Left renal pelvis (tissue), 4 donors: ENCODE measurements at places on chromosomes 5 and 9.
A peak's percentile ranks its signal among the peaks of the same experiment; 100 is the strongest.

- no peak for DNase-seq
These were observed 90.8 kb downstream of the TMEM167A start for GRCh38 chr5:82986404-82986803.

DNA sequence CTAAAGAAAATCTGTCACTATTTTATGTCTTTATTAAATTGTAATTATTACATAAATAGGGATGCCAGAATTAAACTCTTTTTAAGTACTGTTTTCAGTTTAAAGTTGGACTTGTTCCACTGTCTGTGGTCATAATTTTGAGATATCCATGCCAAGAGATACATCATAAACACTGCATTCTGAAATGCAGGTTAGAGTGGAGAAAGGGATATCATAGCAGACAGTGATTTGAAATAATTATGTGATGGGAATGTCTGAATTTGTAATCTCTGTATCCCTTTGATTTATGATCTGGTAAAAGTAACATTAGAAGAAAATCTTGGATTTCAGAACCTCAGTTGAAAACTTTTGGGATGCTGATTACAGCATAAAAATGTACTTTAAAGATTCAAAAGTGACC is 222.1 kb downstream of the GOLPH3 start:
- DNase-seq, result no peak

DNA sequence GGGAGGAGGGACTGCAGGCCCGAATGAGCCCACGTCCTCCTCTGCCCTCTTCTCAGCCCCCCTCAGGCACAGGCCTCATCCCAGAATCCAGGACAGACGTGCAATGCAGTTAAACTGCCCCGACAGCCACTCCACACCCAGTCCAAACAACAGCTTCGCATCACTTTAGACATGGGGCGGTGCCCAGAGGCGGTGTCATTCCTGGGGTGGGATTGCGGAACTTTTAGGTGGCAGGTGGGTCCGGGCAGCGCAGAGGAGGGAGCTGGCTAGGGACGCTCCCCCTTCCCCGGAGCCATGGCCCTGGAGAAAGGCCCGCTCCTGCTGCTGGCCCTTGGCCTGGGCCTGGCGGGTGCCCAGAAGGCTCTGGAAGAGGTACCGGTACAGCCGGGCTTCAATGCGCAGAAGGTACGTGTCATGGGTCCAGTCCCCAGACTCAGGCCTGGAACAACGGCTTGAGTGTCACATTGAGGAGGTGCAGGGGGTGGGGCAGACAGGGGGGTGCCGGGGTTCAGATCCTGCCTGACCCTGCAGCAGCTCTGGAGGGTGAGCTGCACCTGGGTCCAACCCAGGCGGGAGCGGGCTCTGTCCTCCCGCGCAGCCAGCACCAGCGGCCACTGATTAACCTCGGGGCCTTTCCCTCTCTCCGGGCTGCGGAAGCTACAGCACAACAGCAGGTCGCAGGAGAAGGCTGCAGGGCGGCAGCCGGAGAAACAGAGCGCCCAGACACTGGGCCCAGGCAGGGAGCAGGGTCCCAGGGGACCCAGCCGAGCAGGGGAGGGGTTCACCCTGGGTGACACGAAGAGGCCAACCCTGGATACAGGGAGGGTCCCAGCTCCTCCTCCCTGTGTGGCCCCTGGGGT is 25.2 kb downstream of the GLT6D1 start:
- DNase-seq, result no peak

GRCh38 chr5:155508673-155509072 is 495.1 kb downstream of the KIF4B start:
- no peak for DNase-seq

DNA sequence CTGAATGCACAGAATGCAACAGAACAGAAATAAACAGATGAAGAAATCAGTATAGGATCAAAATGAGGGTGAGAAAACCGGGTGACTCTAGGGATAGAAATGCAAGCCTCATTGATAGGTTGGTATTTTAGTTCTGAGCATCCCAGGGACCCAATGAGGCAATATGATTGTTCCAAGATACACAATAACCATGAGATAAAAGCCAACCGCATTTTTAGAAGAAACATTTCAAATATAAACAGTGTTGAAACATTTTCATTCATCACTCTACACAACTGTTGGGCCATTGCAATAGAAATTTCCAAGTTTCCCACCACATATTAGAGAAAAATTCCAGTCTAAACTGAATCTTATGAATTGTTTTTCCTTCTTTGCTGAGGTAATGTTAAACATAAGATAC is 452.3 kb upstream of the PTGER4 start:
- no peak for DNase-seq

DNA sequence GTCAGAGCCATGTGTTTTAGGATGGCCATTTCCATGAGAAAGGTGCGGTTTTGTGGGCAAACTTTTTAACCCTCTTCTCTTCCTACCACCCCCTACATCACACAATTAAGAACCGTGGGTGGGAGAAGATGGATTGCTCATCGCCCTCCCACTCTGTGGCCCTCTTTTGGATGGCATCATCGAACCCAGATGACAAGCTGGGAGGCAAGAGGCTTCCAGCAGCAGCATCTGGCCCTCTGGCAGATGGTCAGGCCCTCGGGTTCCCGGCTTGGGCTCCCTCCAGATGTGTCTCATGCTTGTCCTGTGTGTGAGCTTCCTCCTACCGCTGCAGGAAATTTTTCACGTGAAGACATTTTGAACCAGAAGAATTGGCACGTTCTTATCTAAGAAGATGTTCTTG is 199.9 kb downstream of the EBF1 start:
- DNase-seq, result no peak

GRCh38 chr5:43121913-43122484 is 1.3 kb downstream of the ZNF131 start:
- DNase-seq, result peak; percentile 29

DNA sequence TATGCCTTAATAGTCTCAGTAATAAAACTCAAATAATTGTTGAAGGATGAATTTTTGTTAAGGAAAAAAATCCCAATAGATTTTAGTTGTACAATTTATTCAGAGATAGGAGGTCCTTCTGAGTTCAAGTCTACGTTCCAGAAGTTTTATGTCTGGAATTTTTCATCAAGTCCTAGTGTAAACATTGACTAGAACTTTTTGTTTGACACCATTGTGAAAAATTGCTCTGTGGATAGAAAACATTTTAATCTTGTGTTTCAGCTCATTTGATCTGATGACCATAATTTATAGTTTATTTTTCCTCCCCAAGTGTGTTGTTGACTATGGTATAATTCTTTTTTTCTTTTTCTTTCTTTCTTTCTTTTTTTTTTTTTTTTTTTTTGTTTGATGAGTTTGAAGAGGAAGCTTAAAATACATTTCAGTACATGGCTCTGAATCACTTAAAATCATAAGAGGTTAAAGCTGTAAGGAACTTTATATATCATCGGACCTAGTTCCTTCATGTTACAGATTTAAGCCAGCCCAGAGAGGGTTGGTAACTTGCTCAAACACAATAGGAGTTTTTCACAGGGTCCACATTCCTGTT is 20.7 kb downstream of the ITGA1 start:
- DNase-seq, result no peak

- no peak for DNase-seq
These were observed 483 bp downstream of the C9orf85 start for GRCh38 chr9:71911908-71912335.

GRCh38 chr5:17132444-17133083 is 84.9 kb upstream of the BASP1 start:
- DNase-seq, result no peak

DNA sequence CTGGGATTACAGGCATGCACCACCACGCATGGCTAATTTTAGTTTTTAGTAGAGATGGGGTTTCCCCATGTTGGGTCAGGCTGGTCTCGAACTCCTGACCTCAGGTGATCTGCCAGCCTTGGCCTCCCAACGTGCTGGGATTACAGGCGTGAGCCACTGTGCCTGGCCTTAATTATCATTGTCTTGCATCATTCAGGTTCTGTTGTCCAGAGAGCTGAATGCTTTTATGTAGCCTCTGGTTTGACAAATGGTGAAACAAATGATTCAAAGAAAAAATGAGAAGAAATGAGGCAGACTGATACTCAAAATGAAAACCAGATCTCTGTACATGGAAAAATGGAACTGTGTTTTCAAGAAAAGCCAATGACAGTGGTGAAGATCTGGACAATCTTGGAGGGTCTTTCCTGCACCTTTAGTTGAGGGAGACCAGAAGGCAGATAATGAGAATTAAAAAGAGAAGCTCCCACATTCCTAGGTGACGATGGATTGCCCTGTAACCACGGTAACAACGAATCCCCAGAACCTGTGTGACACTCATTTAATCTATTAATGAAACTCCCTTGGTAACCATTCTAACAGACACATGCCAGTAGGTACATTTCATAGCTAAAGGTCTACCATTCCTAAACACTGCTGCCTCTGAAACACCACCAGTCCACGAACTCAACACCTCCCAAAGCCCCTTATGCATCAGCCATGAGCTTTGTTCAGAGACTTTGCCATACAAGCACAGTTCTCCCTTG is 1.6 kb downstream of the TEX48 start:
- no peak for DNase-seq

GRCh38 chr9:129987941-129988340 is 55.0 kb downstream of the FNBP1 start:
- DNase-seq, result no peak

- DNase-seq, result no peak
These were observed 704 bp downstream of the CCDC112 start for GRCh38 chr5:115295777-115296123.

DNA sequence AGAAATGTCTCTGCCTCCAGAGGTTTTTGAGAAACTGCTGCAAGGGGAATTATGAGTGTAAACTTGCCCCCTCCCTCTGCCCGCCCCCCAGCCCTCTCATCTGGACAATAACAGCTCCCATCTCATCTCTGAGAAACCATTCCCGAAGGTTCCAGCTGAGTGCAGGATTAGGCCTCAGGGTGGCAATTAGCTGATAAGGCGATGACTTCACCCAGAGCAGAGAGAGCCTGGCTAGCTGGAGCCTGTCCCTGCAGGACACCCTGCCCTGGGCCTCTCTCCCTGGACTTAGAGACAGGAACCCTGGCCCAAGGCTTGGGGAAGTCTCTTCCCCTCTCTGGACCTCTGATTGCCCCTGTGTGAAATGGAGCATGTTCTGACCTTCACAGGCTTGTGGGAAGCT is 45.7 kb upstream of the HAND1 start:
- DNase-seq, result peak; percentile 15

DNA sequence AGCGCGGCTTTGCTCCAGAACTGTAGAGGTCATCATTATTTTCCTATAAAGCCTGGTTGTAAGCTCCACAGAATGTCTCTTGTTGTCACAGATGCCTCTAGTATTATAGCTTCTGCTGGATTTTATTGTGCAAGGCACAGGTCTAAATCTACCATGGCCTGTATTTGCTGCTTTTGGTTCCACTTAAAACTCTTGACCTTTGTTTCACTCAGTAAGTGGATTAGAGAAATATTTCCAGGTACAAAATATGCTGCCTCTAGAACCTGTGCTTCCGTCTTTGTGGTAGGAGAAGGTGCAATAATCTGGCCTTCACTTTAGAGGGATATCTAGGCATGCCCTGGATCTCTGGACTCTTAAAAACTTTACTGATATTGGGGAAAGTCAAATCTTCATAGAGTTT is 476.6 kb upstream of the CD180 start:
- DNase-seq, result no peak

- DNase-seq, result no peak
These were observed 1045.2 kb downstream of the CDH12 start for GRCh38 chr5:21807953-21808352.

- DNase-seq, result no peak
These were observed 762.7 kb downstream of the TLE1 start for GRCh38 chr9:80926611-80927010.

DNA sequence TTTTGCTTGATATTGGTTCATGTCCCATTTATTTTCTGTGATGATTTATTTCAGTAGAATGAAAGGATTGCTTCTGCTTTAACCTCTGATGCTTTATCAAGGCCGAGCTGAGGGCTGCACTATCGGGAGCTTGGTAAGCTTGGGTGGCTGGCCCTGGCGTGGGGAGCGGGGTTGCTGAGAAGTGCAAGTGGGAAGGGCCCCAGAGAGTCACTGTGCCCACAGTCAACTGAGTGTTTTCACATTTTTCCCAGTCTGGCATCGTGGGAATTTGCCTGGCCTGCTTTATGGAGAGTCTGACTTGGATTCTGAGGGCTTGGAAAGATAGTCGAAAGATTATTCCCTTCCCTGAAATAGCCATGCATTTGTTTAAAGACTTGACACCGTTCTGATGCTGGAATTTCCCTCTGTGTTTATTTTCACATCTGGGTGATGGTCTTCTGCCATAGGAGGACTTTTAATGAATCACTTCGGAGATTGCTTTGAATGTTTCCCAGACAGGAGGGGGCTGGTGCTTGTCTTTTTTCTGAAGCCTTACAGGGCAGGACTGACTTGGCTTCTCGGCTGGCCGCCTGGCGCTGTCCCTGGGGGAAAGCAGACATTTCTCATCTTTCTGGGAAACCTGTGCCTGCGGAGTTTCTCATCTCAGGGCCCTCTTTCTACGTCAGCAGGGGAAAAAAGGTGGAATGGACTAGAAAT is 139.0 kb downstream of the BOD1 start:
- no peak for DNase-seq

- peak; percentile 45 for DNase-seq
These were observed 998.8 kb downstream of the MAT2B start for GRCh38 chr5:164504141-164504772.

GRCh38 chr5:76099756-76100155 is 16.6 kb downstream of the SV2C start:
- DNase-seq, result no peak

DNA sequence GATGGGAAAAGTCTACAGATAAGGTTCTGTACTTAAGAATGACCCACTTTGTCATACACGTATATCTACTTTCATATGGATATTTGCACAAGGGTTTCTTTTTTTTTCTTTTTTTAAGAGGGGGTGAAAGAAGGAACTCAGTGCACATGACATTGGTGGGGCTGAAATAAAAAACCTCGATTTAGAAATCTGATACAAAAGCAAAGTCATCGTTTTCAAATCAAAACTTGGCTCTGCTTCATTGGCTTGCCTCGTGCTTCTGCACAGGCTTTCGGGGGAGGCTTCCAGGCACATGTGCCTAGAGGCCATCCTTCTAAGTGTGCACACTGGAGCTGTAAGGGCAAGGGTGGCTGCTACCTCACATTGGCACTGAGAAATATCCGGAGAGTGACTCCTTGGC is 31.1 kb downstream of the PTTG1 start:
- no peak for DNase-seq

DNA sequence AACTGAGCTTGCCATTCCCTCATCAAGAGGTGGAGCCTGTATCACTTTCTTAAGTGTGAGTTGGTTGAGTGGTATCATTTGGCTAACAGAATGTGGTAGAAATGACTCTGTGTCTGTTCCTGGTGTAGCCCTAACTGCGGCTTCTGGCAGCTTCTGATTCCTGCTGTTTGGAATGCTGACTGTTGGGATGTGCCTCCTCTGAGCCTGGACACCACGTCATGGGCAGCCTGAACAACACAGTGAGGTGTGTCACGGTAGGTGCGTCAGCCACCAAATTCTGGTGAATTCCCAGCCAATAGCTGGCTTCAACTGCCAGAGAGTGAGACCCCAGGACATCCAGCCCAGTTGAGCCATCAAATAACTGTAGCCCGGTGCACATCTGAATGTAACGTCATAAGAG is 6.1 kb upstream of the C9orf152 start:
- no peak for DNase-seq
